Mucosa of gallbladder (tissue), 1 donor: ENCODE measurements at places on chromosomes 7 and 10.

DNA sequence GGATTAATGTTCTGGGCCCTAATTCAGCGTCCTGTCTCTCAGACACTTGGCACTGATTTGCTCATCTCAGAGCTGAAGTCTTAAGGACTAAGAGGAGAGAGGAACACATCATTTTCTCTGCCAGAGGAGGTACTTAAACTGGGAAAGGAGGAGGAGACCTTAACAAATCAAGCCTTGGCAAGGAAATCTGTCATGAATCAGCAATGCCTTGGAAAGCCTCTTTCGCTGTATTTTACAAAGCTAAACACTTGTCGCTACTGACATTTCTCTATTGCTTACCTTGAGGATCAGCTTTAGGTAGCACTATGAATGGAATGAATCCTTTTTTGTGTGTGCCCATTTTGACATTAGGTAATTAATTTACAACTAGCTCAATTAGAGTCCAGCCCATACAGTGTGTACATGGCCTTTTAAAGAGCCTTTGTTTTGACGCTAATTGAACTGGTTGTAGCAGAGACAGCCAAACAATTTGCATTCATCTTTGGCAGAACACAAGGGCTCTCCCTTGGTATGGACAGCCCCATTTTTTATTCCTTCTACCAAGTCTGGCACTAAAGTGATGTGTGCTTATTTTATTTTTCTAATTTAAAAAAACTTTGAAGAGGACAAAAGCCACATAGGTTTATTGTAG lies 37.4 kb downstream of the AUTS2 start:
- DNase-seq = no peak

- DNase-seq = no peak
These were observed 34.5 kb upstream of the CUX1 start for GRCh38 chr7:101782896-101783295.

DNA sequence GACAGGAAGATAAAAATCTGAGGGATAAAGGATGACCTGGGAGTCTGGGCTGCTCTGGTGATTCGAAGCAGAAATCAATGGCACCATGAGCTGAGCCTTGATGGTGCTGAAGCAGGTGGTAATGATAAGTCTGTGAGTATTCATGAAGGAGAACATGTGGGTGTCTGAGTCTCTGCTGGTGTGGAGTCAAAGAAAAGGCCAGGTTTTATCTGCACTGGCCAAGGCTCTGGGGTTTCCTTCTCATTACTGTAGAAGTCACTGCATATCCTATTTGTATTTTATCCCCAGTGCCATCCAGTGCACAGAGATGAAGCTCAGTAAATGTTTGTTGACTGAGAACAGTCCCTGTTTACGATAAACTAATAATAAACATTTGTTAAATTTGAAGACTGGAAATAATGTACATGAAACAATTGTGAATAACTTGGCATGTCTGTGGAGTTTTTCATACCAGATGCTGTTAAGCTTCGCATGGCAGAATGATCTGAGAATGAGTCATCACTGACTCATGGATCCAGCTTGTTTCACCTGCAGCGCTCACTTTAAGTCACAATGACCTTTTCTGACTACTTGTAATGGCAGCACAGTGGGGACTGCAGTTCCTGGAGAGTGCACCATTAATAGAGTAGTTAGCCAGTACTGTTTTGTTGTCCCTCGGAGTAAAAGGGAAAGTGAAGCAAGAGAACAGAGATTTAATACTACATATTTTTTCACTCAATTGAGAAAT lies 538.5 kb downstream of the HTR7 start:
- peak; percentile 24 for DNase-seq

GRCh38 chr10:87752566-87752965 lies 65.5 kb downstream of the ATAD1 start:
- DNase-seq = no peak

GRCh38 chr7:129634361-129635034 lies 23.0 kb downstream of the NRF1 start:
- DNase-seq = no peak

- DNase-seq = no peak
These were observed 15.2 kb downstream of the PALD1 start for GRCh38 chr10:70493660-70494234.

DNA sequence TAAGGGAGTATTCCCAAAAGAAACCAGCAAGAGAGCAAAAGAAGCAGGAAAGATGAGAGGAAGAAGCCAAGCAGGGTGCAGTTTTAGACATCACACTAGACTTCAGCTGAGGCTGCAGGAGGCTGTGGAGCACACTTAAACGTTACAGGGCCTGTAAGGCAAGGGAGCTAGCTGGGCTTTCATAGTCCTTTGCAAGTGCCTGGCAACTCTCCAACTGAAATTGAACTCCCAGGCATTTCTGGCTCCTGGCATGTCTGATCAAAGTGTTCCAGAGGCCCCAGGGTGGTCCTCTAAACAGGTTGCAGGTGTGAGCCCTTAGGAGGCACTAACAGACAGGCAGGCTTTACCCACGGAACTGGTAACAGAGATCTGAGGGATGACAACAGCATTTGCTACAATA lies 750.2 kb downstream of the XPNPEP1 start:
- DNase-seq = no peak

GRCh38 chr7:82172017-82172416 lies 271.6 kb downstream of the CACNA2D1 start:
- no peak for DNase-seq

DNA sequence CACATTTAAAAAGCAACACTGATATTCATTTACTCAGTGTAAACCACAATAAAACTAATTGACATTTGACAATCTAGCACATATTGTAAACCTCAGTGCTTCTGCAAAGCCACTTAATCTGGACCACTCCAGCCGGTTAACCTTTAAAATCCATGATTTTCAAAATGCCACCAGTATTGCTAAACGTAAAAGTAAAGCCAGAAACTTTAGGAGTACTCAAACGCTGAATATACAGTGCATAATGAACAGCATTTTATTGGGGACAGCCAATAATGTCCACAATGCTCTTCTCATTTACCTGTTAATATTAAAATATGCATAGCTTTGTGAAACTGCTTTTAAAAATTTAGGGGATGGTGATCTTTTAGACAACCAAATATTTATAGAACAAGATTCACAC lies 10.8 kb downstream of the HNRNPA2B1 start:
- DNase-seq = no peak

DNA sequence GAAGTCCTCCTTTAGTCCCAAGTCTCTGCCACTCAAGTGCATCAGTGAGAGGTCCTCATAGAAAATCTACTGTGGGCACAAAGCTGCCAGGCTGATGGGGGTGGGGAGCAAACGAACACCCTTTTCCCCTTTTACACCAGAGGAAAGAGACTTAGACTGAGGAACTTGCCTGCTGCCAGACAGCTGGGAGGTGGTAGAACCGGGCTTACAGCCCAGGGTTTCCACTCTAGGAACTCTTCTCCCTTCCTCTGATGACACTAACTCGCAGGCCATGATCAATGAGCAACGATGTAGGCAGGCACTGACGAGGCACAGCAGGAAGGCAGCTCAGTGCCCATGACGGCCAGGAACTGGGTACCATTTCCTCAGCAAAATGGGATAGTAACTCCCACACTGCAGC lies 11.0 kb upstream of the SH2D4B start:
- no peak for DNase-seq
